ENCODE measurements at places on chromosomes 7 and 10. TPM values are rescaled to one million over a fixed set of nuclear protein-coding genes. Genes with fewer than 3 reads are reported as not detected.

The CALD1 gene
- 119 TPM for total RNA-seq

- no peak for DNase-seq
These were observed 75.7 kb upstream of the PDZD8 start for GRCh38 chr10:117450940-117451339.

The ANKRD1 gene
- 3,842 TPM for total RNA-seq

The GRID2IP gene
- total RNA-seq, result 0.28 TPM

The SEMA3C gene
- 61.6 TPM for total RNA-seq

The CCDC172 gene
- not detected for total RNA-seq

DNA sequence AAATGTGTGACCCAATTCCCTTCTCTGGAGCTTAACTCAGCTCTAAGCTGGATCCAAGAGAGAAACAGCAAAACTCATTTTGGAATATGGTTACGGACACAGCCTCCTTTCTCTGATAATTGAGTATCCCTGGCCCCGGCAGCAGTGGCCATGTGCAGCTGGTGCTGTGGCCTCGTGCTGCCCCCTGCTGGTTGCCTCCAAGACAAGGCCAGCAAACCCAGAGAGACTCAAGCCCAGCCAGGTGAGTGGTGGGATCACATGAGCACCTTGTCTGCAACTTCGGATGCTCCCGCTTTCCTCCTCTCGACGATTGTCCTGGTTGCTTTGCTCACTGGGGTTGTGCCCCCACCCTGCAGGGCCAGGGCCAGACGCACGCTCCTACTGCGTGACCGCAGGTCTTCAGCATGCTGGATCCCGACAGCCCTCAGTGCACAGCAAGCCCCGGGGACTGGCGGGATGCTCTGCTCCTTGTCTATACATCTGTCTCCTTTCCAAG lies 19.4 kb downstream of the SFTPD start:
- peak; percentile 80 for DNase-seq

DNA sequence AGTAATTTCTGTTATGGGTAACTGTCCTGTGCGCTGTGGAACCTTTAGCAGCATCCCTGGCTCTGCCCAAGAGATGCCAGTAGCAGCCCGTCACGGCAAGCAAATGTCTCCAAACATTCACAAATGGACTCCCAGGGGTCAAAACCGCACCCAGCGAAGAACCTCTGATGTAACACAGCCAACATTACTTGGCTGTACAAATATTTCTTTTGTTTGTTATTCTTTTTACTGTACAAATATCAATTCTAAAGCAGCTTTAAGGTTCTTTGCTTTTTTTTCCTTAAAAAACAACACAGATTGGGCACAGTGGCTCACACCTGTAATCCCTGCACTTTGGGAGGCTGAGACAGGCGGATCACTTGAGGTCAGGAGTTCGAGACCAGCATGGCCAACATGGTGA lies 182.5 kb downstream of the KMT2E start:
- DNase-seq, result no peak

DNA sequence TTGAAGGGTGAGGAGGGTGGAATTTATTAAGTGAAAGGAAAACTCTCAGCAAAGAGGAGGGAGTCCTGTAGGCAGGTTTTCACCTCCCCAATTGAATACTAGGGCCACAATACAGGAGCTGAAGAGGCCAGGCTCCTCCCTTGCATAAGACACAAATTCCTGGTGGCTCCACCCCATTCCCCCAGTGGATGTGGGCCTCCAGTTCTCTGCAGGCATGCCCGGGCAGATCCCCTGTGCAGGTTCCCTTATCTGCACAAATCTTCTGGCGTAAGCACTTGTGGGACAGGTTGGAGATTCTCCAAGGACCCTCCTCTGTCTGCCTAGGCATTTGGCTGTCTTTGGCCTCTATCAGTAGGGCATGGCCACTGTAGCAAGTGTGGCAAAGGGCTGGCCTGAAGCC lies 847.1 kb upstream of the MBL2 start:
- DNase-seq, result no peak

GRCh38 chr7:151137791-151138152 lies 29.7 kb downstream of the GBX1 start:
- DNase-seq, result no peak

The CALML3 gene
- total RNA-seq, result not detected

GRCh38 chr10:92970301-92971070 lies 90.1 kb upstream of the CYP26C1 start:
- no peak for DNase-seq

DNA sequence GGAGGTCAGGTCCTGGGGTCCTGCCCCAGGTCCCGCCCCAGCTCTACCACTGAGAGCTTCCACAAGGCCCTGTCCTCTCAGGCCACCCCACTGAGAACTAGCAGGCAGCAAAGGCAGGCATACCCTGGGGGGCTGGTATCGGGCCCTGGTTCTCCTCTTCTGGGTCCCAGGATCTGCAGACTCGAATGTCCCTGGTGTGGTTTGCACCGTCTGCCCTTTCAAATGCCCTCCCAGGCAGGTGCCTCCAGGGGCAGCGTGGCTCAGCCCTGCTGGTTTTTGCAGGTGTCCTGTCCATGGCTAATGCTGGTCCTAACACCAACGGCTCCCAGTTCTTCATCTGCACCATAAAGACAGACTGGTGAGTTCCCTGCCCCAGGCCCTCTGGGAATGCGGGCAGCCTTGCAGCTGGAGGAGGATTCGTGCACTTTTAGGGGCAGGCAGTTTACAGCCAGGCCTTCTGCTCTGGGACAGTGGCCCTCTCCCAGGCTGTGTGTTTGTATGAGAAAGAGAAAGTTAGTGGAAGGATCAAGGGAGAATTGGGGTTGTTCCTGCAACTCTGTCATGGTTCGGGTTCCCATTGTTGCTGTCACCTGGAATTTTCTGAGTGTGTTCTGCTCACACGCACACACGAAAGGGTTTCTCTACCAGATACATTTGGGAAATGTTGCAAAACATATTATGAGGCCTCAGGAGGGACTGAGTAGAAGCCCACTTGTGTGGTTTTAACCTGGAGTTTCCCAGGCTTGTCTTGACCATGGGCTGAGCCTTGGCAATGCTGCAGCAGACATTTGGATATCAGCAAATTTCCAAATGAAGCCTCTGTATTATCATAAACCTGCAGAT lies 5.0 kb downstream of the PPIF start:
- DNase-seq, result no peak

The WIPF3 gene
- total RNA-seq, result 2.9 TPM

GRCh38 chr10:77618117-77618516 lies 19.5 kb downstream of the KCNMA1 start:
- no peak for DNase-seq

GRCh38 chr10:46001187-46001756 lies 29.0 kb downstream of the TIMM23 start:
- DNase-seq, result no peak

The INHBA gene
- total RNA-seq, result 22.2 TPM

- no peak for DNase-seq
These were observed 1297.2 kb upstream of the LRRTM3 start for GRCh38 chr10:65628493-65629139.

All from right atrium auricular region (tissue), 2 donors.